Daoy (cell line): ENCODE measurements at places on chromosomes 7 and 10.

DNA sequence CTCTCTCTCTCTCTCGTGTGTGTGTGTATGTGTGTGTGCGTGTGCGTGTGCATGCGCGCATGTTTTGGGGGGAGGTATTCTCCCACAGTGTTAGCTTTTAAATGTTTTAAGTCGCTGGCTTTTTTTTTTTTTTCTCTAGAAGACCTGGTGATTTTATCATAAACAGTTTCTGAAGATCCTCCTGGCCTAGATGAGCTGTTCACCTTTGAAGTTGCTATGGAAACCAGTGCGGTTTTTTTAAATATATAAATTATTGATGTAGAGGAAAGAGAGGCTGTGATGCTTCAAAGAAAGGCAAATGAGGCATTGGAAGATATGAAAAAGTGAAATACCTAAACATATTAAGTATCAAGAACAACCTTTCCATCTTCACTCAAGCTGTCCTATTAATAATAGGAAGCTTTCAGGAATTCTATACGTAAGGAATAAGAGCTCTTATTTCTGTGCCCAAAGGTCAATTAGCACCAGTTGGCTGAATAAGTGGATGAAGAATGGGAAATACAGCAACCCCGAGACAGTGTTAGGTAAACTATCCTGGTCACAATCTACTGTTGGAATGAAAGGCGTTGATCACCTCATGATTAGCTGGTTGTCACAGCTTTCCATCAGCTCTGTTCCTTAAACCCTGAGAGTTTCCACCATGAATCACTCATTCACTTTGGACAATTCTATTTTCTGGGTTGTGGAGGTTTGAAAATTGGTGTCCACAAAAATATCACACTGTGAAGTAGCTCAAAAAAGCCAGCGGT, 66.5 kb upstream of the SLC35G1 start:
- DNase-seq = no peak

DNA sequence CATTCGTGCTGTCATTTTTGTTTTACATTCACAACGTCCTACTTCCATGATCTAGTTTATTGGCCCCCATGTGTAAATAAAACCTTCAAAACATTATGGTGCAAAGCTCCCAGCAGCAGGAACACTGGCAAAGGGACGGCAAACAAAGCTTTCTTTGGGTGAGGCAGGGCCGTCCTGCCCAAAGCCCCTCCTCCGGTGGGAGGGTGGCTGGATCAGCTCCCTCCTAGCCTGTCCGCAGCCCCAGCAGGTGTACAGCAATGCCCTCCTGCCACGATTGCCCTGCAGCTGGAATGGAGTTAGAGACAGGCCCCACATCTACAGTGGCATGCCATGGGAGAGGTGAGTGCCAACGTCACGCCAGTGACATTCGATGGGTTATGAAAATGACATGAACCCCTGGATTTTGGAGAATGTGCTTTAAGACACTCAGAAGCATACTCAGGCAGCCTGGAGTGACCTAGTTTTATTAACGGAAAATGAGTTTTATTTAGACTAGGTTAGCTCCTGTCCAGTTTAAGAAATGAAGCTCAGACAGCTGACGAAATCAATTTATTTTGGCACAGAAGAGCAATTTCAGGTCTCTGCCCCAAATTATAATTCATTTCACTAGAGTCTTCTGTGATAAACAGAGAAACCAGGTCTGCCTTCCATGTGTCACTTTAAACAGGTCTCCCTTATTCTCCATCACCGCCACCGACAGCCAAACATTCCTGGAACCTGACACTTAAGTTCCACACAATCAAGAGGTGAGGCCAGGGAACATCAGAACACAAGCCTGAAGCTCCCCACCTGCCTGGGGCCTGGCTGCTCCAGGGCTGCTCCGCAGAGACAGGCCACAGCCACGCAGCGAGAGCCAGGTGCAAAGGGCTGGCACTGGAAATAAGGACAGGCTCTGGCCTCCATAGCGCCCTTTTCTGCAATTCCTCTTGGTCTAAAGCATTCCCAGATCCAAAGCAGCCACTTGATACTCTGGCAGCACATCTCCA, 50.1 kb downstream of the VOPP1 start:
- no peak for DNase-seq

GRCh38 chr7:99525713-99526440, 21.4 kb downstream of the ZKSCAN5 start:
- peak; percentile 27 for DNase-seq

DNA sequence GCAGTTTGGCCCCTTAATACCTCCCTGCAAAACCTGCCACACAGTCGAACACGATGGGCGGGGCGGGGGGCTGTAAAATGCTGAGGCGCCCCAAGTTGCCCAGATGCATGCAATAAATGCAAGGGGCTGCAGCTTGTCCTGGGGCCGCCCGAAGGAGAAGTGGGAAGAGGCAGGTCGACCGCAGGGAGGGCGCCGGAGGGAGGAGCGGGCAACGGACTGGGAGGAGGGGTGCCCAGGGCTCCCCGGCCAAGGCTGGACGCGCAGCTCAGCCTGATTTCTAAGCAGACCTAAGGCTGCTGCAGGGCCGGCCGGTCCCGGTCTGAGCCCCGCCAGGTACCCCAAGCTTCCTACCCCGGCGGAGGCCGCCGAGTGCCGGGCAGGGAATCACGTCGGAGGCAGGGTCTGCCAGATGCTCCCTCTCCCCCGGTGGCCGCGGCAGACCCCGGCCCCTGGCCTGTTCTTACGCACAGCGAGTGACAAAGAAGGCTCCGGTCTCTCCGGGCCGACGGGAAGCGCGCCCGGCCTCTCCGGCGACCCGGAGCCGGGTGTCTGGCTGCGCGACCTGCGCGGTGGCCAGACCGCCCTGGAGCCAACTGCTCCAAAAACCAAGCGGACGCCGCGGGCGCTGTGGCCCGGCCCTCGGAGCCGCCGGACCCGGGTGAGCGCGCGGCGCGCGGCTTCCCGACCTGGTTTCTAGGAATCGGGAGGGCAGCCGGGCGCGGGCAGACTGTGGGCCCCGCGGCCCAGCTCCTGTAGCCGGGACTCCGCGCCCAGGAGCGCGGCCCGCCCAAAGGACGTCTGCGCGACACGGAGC, 744 bp upstream of the EBF3 start:
- DNase-seq = peak; percentile 58

DNA sequence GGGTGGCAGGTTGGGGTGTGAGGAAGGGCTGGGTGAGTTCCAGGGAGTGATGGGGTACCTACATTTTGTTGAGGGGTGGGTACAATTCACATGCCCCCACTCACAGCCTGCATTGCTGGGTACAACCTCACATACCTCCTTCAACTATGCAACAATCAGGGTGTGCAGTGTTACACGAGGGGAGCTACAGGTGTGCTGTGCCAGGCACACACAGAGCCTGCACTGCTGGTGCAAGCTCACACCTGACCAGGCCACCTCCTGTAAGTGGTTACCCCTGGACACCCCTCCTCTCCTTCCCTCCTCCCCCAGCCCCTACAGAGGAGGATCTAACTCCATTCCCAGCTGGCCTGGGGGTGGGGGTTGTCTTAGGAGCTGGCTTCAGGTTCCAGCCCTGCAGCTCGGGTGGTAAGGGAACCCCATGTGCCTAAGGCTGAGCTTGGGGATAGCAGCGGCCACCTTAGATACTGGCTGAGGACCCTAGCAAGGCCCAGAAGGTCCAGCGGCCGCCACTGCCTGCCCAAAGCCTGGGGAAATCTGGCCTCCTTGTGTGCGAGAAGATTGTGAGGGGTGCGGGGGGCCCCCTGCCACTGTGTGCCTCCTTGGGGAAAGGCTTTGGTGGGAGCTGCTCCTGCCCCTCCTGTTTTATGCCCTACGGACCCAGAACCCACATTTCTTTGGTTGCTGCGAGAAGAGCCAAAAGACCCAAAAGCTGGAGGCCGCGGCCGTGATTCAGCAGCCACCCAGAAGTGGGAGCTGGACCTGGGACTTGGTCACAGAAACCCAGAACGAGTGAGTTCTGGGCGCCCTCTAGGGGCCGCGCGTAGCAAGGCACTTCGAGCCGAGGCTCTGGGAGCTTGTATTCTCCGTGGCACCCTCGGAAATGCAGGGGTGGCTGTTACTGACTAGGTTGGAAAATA, 10.8 kb downstream of the TLX1 start:
- DNase-seq = peak; percentile 81

GRCh38 chr10:6225263-6225814, 22.6 kb downstream of the PFKFB3 start:
- no peak for DNase-seq

DNA sequence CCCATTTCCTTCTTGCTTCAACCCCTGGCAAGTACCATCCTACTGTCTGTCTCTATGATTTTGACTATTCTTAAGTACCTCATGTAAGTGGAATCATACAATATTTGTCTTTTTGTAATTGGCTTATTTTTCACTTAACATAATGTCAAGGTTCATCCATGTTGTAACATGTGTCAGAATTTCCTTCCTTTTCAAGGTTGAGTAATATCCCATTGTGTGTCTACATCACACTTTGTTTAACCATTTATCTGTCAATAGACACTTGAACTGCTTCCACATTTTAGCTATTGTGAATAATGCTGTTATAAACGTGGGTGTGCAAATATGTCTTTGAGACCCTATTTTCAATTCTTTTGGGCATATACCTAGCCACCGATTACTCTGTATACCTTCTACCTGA, 14.0 kb upstream of the CDK14 start:
- no peak for DNase-seq

DNA sequence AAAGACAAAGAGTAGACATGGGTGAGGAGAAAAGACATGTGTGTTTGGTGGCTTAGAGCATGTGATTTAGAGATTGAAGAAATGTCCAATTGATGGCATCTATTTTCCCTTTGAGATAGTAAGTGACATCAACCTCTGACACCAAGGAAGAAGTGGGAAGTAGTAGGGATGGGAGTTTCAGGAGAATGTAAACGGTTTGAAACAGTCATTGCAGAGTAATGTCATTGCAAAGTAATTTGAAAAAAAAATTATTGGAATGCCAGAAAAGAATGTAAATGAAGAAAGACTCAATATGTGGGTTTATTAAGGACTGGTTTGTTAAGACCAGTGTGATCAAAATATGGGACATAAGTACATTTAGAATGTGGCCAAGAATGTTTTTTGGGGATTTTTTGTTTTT, 26.6 kb downstream of the GNG11 start:
- DNase-seq = no peak

GRCh38 chr10:84842593-84842992, 514.2 kb downstream of the CCSER2 start:
- DNase-seq = no peak

GRCh38 chr10:122050311-122050710, 61.3 kb downstream of the TACC2 start:
- no peak for DNase-seq

GRCh38 chr7:85376589-85376988, 189.7 kb upstream of the SEMA3D start:
- no peak for DNase-seq

DNA sequence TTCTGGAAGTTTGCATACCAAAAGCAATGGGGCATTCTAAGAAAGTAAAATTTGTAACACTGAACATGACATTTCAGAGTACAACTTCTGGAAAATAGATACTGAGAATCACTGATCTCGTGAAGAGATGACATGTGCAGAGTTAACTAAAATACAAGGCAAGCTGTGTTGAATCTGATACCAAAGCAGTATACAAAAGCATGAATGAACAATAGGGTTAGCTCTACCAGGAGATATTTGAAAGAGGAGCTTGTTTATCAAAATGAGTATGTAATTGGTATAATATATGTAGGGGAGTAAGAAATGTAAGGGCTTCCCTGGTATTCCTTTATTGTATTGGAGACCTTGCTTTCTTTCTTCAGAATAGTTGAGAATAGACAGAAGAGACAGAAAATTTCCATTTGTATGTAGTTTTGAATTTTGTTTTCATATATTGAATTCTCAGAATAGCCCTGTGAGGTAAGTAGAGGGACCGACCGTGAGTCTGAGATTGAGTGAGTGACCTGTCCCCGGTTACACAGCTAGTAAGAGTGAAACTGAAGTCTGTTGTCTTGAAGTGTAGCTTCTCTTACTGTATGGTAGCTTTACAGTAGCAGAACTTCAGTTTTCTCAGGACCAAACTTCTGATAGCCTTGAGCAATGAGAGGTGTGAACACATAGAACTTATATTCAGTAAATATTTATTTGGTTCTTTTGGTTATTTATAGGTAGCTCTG, 5.0 kb downstream of the HBP1 start:
- DNase-seq = no peak

- no peak for DNase-seq
Measured at GRCh38 chr10:33569702-33570101, 235.2 kb upstream of the NRP1 start.

DNA sequence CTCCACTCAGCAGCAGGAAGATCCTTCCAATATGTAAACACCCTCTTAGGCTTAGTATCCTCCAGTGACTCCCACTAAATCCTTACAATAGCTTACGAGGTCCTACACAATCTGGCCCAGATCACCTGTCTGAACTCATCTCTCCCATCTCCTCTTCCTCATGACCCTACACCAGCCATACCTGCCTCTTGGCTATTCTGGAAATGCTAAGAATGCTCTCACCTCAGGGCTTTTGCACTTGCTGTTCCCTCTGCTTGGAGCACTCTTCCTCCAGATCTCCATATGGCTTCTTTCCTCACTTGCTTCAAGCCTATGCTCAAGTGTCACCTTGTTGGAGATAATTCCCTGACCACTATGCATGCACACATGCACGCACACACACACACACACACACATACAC, 50.8 kb upstream of the FRMD4A start:
- DNase-seq = no peak

DNA sequence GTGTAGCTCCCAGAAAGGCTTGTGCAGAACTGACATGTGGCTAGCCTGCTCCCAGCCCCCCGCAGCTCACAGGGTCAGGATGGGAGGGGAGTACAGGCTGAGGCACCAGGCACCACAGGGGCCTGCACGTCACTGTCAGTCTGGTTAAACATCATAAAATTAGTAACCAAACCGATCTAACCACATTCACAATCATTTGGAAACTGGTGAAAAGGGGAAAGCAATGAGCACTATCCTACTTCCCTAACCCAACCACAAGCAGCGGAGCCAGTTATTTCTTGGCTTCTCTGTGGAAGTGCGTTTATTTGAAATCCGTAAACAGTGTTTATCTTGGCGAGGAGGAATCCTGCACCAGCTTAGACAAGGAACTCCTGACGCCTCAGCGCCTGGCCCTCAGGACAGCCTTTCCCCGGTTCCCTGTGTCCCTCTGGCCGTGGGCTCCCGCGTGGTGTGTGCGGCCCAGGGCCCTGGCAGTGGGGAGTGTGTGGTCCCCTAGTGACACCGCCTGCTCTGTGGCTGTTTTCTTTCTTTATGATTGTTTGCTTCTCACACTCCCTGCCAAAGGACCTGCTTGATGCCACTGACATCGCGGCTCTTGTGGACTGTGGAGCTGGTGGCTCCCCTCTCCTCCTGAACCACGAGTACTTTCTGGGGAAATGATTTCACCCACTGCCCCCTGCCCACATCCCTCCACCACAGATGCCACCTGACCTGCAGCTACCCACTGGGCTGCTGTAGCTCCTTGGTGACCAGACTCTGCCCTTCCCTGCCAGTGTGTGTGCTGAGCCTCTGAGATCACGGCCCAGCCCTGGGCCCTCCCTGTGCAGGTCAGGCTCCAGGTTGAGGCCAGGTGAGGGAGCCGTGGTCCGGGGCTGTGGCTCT, 38.0 kb downstream of the INPP5A start:
- DNase-seq = peak; percentile 91

- DNase-seq = peak; percentile 54
Measured at GRCh38 chr10:121927318-121927840, 452 bp downstream of the ATE1 start.

- no peak for DNase-seq
Measured at GRCh38 chr10:50540826-50541122, 83.0 kb downstream of the SGMS1 start.

GRCh38 chr7:105519353-105519752, 2.7 kb downstream of the PUS7 start:
- no peak for DNase-seq
